Stimulated activated CD8-positive, alpha-beta memory T cell treated with anti-CD3 and anti-CD28 coated beads, Interleukin-7, amount 100 ng/mL, for 24 hours (primary cell): ENCODE measurements at places on chromosomes 12 and 14.

DNA sequence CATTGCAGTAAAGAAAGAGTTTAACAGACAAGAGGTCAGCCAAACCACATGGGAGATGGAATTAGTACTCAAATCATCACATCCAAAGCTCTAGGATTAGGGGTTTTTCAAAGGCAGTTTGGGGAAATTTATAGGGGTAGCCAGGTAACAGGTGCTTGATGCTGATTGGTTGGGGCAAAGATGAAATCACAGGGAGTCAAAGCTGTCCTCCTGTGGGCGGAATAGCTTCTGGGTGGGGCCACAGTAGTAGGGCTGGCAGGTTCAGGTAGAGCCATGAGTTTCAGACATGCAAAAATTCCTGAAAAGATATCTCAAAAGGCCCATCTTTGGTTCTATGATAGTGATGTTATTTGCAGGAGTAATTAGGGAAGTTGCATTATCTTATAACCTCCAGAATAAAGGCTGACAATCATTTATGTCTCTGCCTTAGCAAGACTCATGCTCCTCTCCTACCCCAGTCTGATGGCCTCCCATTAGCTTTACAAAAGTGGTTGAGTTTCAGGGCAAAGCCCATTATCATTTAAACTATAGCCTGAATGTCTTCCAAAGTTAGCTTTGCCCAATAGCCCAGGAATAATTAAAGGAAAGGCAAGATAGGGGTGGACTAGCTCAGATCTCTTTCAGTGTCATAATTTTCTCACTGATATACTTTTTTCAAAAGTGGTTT is 42.1 kb upstream of the CNTN1 start:
- no peak for DNase-seq

GRCh38 chr12:74889563-74890236 is 319.9 kb downstream of the KCNC2 start:
- DNase-seq, result no peak

- DNase-seq, result no peak
These were observed 12.8 kb downstream of the SH2B3 start for GRCh38 chr12:111418594-111418880.

DNA sequence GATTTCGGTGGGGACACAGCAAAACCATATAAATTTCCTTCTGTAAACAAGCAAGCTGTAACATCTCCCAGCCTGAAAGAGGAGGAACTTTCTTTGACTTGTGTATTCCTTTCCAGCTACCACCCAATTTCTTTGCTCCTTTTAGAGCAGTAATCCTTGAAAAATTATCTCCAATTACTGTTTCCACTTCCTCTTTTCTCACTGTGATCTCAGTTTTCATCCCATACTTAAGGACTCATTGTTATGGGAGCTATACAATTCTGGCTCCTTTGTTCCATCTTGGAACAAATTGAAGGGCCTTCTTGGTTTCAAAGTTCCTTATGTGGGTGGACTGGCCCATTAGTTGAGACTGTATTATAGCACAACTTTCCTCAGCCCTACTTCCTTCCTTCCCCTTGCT is 152.6 kb downstream of the AKAP6 start:
- no peak for DNase-seq

- DNase-seq, result no peak
These were observed 28.0 kb downstream of the PXN start for GRCh38 chr12:120237360-120238171.

DNA sequence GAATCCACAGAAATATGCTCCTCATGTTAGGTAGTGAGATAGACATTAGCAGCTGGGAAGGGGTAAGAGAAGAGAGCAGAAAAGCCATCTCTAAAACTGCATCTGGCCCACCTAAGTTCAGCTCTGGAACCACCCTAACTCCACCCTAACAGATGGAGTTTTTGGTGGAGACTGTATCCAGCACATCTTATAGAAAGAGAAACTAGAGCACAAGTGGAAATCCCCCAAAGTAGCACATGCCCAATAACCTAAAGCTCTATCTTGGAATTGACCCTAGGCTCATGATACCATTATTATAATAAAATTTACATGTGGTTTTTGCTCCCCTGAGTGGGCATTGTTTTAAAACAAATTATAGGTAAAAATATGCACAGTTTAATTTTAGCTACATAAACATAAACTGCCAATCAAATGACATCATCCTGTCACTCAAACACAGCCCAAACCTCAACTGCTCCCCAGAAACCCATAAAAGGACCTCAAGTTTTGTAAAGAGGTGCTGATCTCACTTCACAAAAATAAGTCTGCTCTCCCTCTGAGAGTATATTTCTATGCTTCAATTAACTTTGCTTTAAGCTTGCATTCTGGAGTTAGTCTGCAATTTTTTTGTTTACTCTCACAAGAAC is 206.4 kb downstream of the PIK3C2G start:
- no peak for DNase-seq

- no peak for DNase-seq
These were observed 124.8 kb downstream of the C12orf75 start for GRCh38 chr12:105455261-105455660.

- no peak for DNase-seq
These were observed 193.4 kb upstream of the NOVA1 start for GRCh38 chr14:26791117-26791806.

DNA sequence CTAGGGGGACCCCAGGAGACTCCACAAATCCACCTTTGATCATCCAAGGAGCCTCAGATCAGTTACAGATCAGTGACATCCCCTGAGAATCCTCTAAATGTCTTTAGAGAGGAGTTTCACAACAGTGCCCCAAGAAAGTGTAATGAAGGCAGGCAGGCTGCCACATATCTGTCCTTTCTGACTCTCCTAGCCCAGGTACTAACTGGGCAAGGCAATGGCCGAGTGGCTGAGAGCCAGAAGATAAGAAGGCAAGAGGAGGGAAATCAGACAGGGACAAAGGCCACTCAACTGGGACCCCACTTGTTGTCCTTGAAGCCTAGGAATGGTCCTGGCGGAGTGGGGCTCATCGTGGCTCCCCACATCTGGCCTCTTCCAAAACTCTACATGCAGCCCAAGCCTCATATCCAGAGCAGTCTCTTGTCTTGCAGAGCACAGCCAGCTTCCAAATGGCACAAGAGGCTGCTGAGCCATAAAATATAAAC is 11.6 kb downstream of the ACTN1 start:
- no peak for DNase-seq

GRCh38 chr12:105349138-105349537 is 18.6 kb downstream of the C12orf75 start:
- DNase-seq, result no peak

DNA sequence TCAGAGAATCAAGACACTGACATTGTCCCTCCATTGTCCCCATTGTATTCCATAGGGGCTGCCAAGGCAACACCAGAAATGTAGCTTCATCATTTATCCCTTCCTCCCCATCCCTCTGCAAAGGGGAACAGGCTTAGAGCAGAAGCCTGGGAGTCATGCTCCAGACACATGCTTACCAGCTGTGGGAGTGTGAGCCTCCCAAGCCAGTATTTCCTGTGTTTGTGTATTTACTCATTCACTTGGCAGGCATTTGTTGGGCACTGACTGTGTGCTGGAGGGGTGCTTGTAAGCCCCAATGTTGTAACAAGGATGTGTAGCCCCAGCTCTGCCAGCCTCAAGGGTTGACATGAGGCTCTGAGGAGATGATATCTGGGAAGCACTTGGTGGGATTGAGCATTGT is 46.0 kb upstream of the TCL1A start:
- DNase-seq, result no peak

DNA sequence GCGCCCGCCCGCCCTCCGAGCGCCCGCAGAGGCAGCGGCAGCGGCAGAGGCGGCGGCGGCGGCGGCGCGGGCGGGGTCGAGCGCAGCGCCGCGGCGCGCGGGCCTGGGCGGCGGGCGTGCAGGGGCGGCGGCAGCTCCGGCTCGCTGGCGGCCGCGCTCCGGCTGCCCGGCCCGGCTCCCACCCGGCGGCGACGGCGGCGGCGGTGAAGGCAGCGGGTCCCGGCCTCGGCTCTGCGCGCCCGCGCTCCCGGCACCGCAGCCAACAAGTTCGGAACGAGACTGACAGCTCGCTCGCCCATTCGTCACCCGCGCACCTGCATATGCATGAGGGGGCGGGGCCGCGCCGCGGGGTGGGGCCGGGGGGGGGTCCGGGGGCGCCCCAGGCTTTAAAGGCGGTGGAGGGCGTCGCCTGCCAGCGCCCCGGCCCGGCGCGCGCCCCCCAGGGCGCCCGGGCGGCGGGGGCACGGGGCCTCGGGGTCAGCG is at the start of gene JAG2:
TSS of gene JAG2 (minus strand) at position 281 of the 483 bp plus-strand sequence. CDS start 356 bp downstream, outside the sequence.
- no peak for DNase-seq

DNA sequence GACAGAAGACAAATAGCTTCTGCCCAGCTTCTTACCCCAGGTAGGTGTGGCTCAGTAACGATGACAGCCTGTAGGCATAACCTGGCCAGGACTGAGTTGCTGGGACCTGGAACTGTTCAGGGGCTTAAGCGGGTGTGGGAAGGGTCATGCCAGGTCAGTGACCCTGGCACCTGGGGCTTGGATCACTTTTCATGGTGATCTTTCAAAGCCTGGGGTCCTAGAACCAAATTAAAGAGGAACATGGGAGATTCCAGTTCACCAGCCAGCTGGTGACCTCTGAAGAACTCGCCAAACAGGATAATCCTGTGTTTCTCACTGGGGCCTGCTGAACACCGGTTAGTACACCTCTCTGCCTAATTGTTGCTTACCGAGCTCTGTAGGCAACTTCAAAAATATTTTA is 102.6 kb upstream of the LMNTD1 start:
- DNase-seq, result no peak

- no peak for DNase-seq
These were observed 11.9 kb downstream of the NAA25 start for GRCh38 chr12:112096667-112097066.

- DNase-seq, result no peak
These were observed 27.1 kb upstream of the RPLP0 start for GRCh38 chr12:120228041-120228290.

DNA sequence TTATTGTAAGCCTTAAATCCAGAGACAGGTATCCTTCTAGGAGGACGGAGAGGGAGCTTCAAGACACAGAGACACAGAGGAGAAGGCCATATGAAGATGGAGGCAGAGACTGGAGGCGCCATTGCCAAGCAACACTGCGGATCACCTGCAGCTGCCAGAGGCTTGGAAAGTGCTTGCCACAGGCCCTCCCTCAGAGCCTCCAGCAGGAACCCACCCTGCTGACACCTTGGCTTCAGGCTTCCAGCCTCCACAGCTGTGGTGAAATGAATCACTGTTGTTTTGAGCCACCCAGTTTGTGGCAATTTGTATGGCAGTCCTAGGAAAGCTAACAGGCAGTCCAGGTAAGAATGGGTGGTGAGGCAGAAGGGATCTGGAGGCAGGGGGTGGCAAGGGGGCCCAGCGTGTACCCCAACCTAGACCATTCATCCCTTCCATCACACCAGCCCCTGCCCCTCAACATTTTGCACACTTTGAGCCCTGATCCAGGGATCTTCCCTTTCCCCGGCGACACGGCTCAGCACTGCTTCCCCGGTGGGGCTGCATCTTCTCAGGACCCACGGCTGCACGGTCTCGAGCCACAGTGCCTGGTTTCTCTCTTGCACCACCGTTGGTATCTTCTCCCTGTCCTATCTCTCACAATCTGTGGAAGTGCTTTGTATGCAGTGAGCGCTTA is 22.3 kb upstream of the BCDIN3D start:
- DNase-seq, result no peak

GRCh38 chr12:112885236-112885635 is 21.5 kb upstream of the OAS1 start:
- no peak for DNase-seq

DNA sequence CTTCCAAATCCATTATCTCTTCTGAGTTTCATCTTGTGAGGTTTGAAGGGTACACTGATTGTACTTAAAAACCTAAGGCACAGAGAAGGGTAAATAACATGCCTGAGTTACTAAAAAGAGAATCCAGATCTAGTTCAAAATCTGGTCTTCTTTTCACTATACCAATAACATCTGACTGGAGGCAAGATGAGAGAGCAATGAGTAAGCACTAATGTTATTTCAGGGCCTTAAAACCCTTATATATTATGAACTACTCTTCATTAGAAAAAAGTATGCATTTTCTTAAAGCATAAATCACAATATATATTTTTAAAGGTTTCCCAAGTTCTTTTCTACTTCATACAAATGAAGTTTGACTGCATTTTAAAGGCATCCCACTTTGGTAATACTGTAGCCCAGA is 60.2 kb downstream of the GXYLT1 start:
- no peak for DNase-seq

DNA sequence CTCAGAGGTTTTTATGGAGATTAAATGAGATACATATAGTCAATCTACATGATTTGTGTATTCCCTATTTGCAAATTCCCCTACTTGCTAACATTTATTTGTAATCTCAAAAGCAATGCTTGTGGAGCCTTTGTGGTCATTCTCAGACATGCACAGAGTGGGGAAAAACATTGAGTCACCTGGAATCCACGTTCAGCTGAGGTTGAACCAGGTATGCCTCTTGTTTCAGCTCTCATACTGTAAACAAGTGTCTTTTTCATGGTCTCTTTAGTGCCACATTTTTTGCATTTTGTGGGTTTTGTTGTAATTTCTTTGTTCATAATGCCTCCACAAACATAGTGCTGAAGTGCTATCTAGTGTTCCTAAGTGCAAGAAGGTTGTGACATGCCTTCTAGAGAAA is 181.9 kb downstream of the BCAT1 start:
- no peak for DNase-seq

GRCh38 chr12:132444957-132445883 is 44.7 kb upstream of the FBRSL1 start:
- peak; percentile 50 for DNase-seq

DNA sequence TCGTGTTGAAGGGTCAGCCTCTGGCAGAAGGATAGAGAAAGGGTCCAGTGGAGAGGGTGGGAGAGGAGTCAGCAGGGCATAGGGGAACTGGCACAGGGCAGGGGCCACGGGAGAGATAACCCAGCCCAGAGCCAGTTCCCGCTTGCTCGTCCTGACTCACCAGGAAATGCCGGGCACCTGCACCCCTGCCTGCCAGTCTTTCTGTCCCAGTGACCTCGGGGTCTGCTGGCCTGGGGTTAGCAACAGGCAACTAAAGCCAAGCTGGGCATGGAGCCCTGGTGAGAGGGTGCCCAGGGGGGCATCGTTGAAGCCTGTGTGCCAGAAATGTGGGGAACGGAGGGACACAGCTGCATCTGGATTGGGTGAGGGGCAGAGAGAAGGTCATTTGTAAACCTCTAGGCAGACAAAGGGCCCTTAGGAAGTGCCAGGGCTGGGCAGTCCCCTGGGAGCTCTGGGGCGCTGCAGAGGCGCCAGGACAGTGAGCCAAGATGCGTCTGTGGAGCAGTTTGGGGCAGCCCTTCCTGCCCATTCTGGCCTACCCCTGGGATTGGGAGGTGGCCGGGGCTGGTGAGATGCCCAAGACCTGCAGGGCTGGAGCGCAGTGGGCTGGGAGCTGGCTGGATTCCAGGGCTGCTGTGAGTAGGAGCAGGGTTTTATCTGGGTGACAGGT is 5.5 kb downstream of the TNFAIP2 start:
- no peak for DNase-seq

- DNase-seq, result no peak
These were observed 72.0 kb downstream of the C12orf56 start for GRCh38 chr12:64318605-64319004.

- no peak for DNase-seq
These were observed 100.9 kb upstream of the AEBP2 start for GRCh38 chr12:19338405-19338804.

- DNase-seq, result no peak
These were observed 38.3 kb downstream of the RPS6KA5 start for GRCh38 chr14:91021991-91022621.

- no peak for DNase-seq
These were observed 123.1 kb downstream of the GALC start for GRCh38 chr14:87869619-87870583.

- peak; percentile 20 for DNase-seq
These were observed 633 bp downstream of the STX2 start for GRCh38 chr12:130838284-130838950.

- no peak for DNase-seq
These were observed 167.8 kb downstream of the CHST11 start for GRCh38 chr12:104624529-104624928.
